NCI-H748 treated with DMSO at 0.1 percent for 48 hours (cell line): ENCODE measurements at places on chromosomes 2 and 18.

- DNase-seq: no peak
These were observed 231.2 kb upstream of the RAB6C start for GRCh38 chr2:129748250-129748649.

DNA sequence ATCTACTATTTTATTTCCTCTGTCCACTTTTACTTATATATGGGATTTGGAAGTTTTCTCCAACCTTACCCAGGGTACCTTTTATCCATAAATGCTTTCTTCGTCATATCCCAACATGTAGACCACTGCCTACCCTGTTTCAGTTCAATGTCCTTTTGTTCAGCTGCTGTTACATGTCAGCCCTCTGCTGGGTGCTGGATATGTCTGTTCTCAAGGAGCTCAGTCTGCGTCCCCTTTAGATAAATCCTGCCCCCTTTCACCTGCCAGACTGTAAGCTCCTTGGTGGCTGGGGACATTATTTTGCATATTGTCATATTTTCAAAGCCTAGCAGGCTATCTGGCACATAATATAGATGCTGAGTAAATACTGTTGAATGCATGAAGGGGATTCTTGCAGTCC, 53.2 kb downstream of the NEMP2 start:
- DNase-seq: no peak

DNA sequence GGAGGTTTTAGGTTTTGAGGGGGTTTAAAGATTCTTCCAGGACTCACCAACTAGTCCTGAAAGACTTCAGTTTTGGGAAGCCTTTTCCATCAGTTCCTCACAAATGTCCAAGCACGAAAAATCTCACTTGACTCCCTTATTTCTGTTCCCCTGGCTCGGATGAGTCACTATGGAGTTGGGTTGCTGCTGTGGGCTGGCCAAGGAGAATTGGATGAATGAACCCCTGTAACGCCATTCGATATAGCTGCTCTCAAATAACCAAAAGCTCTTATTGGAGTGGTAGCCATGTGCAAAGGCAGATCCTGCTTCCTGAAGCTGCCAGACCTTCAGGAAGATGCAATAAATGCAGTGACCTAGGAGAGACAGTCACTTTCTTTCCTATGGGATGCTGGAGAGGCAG, 417.0 kb downstream of the ZNF521 start:
- no peak for DNase-seq

- peak; percentile 61 for DNase-seq
These were observed 795 bp upstream of the SETBP1 start for GRCh38 chr18:44679914-44680272.

GRCh38 chr2:204005940-204006721, 69.6 kb downstream of the ICOS start:
- DNase-seq: no peak

DNA sequence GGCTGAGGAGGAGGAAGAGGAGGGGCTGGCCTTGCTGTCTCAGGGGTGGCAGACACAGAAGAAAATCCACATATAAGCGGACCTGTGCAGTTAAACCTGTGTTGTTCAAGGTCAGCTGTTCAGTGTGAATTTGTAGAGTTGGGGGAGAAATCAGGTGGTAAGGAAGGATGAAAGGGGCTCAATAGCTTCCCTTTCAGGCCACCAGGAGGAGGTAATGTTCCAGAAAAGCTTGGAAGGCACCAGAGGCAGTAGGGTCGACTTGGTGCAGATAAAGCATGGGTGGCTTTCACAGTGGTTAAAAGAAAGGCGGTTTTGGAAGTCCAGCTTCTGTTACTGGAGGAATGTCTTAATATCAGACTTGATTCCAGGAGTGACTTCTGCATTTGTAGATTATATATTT, 167.4 kb downstream of the THSD7B start:
- peak; percentile 24 for DNase-seq
